ENCODE measurements at places on chromosomes 13 and 19.

DNA sequence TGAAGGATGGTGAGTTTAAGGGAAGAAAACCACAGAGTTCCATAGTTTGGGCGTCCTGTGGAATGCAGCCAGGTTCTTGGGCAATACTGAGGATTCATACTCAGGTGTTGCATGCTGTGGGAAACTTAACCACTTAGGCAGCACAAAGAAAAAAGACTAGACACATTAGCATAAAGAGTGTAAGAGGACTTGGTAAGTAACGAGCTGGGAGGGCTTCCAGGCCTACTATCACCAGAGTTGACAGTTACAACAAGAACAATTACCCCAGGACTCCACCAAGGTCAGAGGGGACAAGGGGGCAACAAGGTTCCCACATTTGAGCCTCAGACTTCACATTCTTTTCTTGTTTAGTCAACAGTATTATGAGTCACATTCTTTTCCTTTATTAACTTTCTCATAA is 33.2 kb downstream of the KCTD12 start:
- DNase-seq: no peak

- no peak for DNase-seq
Observed at GRCh38 chr13:32262165-32262564, 53.0 kb downstream of the ZAR1L start.

- no peak for DNase-seq
Observed at GRCh38 chr13:32472194-32472621, 44.3 kb upstream of the N4BP2L1 start.

DNA sequence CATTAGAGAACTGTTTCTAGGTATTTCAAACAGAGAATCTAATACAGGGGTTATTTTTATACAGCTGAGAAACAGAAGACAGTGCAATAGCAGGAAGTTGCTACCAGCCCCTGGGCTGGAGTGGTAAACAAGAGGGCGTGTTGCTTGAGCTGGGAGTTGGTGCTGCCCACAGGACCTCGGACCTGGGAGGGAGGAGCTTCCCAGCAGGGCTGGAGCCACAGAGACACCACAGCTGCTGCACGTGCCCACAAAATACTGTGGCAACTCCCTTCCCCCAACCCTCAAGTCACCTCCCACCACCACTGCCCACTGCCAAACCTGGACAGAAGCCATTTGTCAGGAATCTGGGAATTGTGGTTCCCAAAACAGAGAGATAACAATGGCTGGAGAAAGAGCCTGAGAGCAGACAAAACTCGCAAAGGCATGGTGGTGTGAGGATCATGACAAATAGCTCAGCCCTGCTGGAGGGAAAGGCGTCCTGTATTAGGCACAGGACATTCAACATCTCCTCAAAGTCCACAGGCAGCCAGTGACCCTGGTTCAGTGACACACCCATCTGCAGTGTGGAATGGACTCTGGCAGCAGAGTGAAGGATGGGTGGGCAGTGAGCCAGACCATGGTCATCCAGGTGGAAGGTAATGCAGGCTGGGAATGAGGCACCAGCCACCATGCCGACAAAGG is 57.2 kb downstream of the SPATA13 start:
- no peak for DNase-seq

DNA sequence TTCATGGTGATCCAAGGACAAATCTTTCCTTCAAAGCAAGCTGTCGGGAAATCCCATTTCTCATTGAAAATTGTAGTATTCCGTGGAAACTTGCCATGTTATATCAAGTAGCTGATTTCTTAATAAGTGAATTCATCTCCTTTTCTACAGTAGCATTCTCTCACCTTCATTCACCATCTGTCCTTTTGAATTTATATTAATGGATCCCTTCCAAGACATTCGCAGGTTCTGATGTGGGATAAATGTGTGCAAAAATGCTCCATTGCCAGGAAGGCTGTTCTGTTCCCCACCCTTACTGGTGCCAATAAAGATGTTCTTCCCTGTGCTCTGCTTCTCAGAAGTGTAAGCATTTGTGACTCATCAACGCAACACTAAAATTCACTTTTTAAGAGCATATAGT is 36.2 kb downstream of the AMER2 start:
- DNase-seq: no peak

DNA sequence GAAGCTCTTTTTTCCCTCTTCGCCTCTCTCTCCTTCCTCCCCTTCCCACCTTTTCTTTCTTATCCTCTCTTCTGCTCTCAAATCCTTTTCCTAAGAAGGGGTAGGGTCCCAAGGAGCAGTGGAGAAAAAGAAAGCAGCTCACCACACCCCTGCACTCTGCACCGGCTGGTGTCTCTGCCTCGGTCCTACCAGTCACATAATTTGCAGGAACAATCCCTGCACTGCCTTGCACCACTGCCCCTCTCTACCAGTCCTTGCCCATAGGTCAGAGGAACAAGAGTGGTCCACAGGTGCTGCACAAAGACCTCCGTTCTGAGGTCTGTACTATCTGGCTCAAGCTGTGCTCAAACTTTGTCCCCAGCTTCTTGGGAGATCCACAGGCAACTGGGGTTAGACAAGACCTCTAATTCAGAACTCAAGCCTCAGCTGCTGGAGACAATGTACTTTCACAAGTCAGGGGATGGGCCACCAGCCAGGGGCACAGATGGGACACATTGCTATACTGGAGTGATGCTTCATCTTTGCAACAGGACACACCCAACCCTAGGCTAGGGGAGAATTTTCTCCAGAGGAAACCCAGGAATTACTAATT is 125.4 kb upstream of the ZNF507 start:
- no peak for DNase-seq

GRCh38 chr13:30857018-30857417 is 49.1 kb upstream of the MEDAG start:
- DNase-seq: no peak

- no peak for DNase-seq
Observed at GRCh38 chr19:48123907-48124651, 13.5 kb upstream of the PLA2G4C start.

DNA sequence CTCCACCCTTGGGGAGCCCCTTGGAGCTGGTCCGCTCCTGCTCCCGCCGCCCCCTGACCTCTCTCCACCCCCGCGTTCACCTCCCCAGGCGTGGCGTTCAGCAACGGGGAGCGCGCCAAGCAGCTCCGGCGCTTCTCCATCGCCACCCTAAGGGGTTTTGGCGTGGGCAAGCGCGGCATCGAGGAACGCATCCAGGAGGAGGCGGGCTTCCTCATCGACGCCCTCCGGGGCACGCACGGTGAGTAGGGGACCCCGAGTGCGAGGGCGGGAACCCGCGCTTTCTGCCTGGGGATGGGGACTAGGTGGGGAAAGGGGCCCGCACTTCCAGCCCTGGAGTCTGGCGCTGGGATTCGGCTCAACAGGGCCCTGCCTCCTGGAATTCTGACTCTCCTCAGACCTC is 1.7 kb downstream of the CYP2A13 start:
- DNase-seq: no peak

DNA sequence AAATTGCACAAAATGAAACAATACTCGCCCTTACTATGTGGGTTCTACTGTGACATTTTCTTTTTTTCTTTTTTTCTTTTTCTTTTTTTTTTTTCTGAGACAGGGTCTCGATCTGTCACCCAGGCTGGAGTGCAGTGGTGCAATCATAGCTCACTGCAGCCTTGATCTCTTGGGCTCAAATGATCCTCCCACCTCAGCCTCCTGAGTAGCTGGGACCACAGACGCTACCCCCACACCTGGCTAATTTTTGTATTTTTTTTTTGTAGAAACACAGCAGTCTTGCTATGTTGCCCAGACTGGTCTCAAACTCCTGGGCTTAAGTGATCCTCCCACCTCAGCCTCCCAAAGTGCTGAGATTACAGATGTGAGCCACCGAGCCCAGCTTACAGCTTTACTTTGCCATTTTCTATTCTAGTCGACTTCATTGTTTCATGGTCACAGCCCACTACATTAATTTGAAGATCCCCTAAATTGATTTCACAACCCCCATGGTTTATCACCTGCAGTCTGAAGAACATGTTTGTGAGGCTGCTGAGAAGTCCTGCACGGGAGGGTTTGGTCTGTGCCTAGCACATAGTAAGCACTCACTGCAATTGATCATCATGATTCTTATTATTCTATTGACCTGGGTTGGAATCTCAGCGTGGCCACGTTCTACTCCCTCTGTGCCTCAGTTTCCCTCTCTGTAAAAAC is 3.8 kb downstream of the BCL3 start:
- no peak for DNase-seq

DNA sequence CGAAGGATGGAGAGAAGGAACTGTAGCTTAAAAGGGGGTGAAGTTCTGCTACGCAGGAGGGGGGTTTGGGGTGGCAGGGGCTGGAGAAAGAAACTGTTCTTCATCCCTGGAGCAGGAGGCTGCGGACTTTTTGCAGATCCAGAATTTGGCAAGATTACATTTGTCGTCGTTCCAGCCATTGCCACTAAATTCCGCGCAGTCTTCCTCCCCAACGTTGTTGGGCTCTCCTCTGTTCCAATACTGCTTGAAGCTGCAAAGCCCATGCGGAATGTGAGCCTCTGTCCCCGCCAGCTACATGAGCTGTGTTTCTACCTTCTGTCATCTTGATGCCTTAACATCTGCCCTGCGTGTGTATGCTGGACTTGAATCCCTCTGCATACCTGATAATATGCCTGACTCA is 4.3 kb downstream of the CD209 start:
- no peak for DNase-seq

DNA sequence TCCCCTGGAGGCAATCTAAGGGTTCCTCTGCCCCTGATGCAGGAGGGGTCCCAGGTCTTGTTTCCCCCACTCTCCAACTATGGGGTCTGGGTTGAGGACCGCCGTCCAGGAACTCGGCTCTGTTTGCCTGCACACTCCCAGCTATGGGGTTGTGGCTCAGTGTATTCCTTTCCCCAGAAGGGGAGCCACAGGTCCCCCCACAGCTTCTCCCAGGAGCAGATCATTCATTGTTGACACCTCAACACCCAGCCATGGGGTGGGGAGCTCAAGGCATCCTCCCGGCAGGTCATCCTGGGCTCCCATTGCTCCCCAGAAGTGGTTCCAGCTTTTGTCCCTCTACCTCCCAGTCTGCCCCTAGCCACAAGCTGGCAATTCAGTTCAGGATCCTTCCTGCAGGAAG is 975 bp downstream of the ZNF358 start:
- DNase-seq: no peak

GRCh38 chr19:36152352-36153091 is at the start of gene COX7A1:
Gene COX7A1 (minus strand): TSS chr19:36152447. CDS start chr19:36152407, 40 bp downstream.
- no peak for DNase-seq

GRCh38 chr13:43653395-43653794 is 133.4 kb downstream of the ENOX1 start:
- no peak for DNase-seq

GRCh38 chr13:30863796-30864195 is 42.3 kb upstream of the MEDAG start:
- DNase-seq: no peak

GRCh38 chr19:28874742-28875141 is 338.2 kb downstream of the UQCRFS1 start:
- DNase-seq: no peak

- no peak for DNase-seq
Observed at GRCh38 chr13:93847162-93847561, 620.6 kb downstream of the GPC6 start.

DNA sequence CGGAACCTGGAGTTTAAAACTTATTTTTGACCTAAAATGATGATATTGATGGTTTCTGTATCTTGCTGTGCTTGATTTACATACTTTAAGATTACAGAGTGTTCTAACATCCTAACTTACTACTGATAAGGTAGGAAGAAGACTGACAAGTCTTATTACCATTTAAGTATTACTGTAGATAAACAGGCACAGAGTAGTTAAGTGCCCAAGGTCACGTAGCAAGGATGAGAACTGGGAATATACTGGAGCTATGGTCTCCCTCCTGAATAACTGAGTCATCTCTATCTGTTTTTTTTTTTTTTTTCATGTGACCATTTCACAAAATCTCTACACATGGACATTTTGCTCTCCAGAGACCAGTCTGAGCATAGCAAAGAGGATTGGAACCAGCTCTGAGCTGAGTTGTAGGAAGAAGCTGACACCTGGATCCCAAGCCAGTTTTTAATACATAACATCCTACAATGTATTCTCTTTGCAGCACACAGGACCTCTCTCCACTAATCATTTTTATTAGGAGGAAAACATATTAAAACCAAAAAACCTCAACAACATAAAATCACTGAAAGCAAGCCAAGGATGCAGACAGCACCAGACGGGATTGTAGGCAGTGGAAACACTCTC is 173.5 kb downstream of the DNAJC15 start:
- no peak for DNase-seq

DNA sequence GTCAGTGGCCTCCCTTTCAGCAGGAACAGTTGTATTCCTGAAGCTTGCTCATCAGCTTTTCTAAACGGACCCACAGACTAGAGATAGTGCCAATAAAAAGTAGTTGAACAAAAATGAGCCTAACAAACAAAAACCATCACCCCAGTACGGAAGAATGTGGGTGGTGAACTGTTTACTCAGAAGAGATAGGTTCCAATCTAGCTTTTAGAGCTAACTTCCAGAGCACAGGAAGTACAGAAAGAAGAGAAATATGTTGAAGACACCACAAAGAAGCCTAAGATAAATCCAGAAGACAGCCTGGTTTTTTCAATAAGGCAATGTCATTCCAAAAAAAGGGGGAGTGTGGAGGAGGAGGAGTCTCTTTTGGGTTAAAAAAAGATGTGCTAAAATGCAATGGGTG is 2.8 kb upstream of the LMO7 start:
- no peak for DNase-seq

GRCh38 chr13:112812306-112813055 is 122.6 kb downstream of the ATP11A start:
- no peak for DNase-seq

DNA sequence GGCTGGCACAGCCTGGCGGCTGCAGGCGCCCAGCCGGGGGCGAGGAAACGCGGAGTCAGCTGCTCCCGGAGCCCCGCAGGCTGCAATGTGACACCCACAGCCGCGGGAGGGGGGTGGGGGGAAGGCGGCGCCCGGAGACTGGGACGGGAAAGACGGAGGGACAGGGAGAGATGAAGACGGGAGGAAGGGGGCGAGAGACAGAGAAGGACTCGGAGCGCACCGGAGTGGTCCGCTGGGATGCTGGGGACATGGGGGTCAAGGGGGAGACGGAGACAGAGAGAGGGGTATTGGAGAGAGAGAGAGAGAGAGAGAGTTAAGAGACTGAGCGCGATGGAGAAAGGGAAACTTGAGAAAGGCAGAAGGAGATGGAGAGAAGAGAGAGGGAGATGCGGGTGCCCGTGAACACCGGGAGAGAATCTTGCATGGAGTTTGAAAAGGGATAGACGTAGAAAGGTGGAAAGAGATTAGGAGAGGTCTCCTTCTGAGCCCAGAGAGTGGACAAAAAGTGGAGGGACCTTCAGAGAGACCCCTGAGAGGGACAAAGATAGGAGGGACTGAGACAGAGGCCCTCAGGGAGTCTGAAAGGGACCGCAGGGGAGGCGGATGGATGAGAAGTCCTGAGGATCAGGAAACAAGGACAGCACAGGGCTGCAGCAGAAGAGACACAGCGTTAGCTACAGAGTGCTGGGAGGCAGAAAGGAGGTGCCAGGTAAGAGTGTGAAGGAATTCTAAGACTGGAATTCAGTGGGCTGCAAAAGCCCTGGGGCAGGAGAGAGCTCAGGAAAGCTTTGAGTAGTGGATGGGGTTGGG is 1.0 kb downstream of the SCN1B start:
- DNase-seq: no peak

GRCh38 chr13:46158983-46159382 is 23.0 kb downstream of the LCP1 start:
- DNase-seq: no peak
